ENCODE measurements at places on chromosomes 2 and 18.

DNA sequence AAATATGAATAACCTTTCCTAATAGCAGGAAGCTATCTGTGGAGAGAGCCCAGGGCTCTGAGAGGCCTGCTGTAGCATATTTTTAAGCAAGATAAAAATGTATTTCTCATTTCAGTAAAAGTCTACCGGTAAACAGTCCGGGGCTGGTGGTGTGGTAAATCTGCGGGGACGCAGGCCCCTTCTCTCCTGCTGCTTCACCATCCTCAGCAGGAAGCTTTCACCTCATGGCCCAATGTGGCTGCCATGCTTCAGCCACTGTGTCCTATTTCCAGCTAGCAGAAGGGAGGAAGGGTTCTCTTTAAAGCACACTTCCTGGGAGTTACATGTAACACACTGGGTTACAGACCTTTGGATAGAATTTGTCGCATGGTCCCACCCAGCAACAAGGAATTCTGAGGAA is 79.5 kb upstream of the ODC1 start:
- no peak for DNase-seq

DNA sequence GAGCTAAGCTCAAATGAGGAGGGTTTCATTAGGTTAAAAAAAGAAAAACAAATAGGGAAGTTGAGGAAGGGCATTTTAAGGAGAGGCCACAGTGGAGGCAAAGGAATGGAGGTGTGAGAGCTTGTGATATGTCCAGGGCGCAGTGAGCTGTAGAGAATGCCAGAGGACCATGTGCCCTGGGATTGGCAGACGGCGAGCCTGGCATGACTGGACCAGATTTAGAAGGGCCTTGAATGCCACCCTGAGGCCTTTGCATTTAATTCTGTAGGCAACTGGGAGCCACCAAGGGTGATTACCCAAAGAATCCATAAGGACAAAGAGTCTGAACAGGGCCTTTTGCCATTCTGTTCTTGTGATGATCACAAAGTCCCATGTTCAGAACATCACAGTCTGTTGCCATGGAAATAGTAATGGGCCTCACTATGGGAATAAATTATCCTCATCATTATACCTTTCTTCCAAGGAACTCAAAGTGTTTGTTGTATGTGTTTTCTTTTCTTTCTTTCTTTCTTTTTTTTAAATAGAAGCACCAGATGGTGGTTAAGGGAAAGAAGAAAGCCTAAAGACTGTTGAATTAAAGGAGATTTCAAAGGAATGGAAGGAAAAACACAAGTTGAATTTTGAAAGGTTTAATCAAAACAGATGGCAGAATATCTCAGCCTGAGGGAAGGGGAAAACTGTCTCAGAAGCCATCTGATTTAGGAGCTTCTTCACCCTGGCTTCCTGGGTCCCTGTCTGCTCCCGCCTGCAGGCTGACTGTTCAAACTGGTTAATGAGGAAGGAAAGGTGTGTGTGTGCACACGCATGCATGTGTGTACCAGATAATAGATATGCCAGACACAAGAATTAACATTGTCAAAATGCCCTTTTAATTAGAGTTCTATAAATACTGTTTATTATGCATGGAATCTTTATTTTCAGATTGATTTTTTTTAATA is 31.6 kb upstream of the NCOA1 start:
- DNase-seq: no peak

GRCh38 chr2:218024871-218025270 is 22.1 kb upstream of the TNS1 start:
- no peak for DNase-seq

GRCh38 chr2:203623096-203623495 is 83.3 kb upstream of the CD28 start:
- DNase-seq: no peak

GRCh38 chr2:123651151-123651550 is 373.9 kb upstream of the CNTNAP5 start:
- no peak for DNase-seq

- DNase-seq: no peak
Observed at GRCh38 chr18:67279988-67280387, 236.5 kb downstream of the DSEL start.

Data from D721Med (cell line).